ENCODE measurements at places on chromosomes 5 and 9. TPM values are rescaled to one million over a fixed set of nuclear protein-coding genes. Genes with fewer than 3 reads are reported as not detected.

The VLDLR gene
- polyA plus RNA-seq: 11.8 TPM

The HTR1A gene
- 0.24 TPM for polyA plus RNA-seq

The ADAMTS16 gene
- 0.19 TPM for polyA plus RNA-seq

The SSNA1 gene
- polyA plus RNA-seq: 173 TPM

The IL3 gene
- not detected for polyA plus RNA-seq

The HMGCS1 gene
- polyA plus RNA-seq: 35.3 TPM

The ANKDD1B gene
- not detected for polyA plus RNA-seq

The GABRA1 gene
- polyA plus RNA-seq: 9.2 TPM

The FOXD1 gene
- 7.1 TPM for polyA plus RNA-seq

The PCDHB9 gene
- polyA plus RNA-seq: 30.1 TPM

The FOXD4L3 gene
- not detected for polyA plus RNA-seq

The GDNF gene
- 0.22 TPM for polyA plus RNA-seq

The PCDHGA7 gene
- 0.93 TPM for polyA plus RNA-seq

The NFX1 gene
- polyA plus RNA-seq: 25.8 TPM

The CCL21 gene
- polyA plus RNA-seq: not detected

The SPATA31E1 gene
- not detected for polyA plus RNA-seq

The PCDHA11 gene
- 17.7 TPM for polyA plus RNA-seq

The LECT2 gene
- not detected for polyA plus RNA-seq

The PLPP1 gene
- 39.5 TPM for polyA plus RNA-seq

The C9orf152 gene
- polyA plus RNA-seq: 0.27 TPM

The ISOC1 gene
- polyA plus RNA-seq: 23.2 TPM

The C1QTNF3 gene
- polyA plus RNA-seq: 2.4 TPM

The SLC46A2 gene
- not detected for polyA plus RNA-seq

The F2R gene
- 3.7 TPM for polyA plus RNA-seq

The C9orf50 gene
- polyA plus RNA-seq: 3.5 TPM

The HMCN2 gene
- 0.34 TPM for polyA plus RNA-seq

The TBC1D9B gene
- polyA plus RNA-seq: 103 TPM

The GLIPR2 gene
- polyA plus RNA-seq: 16.2 TPM

The TLX3 gene
- polyA plus RNA-seq: 11.1 TPM

The CEP72 gene
- polyA plus RNA-seq: 16.2 TPM

The COL5A1 gene
- 1.6 TPM for polyA plus RNA-seq

The CNTFR gene
- polyA plus RNA-seq: 92.8 TPM

The HSPB3 gene
- 1.1 TPM for polyA plus RNA-seq

The INSL6 gene
- polyA plus RNA-seq: not detected

The MARCOL gene
- polyA plus RNA-seq: not detected

The CDC20B gene
- polyA plus RNA-seq: 0.15 TPM

The NIM1K gene
- polyA plus RNA-seq: 3.3 TPM

The SOHLH1 gene
- 3.9 TPM for polyA plus RNA-seq

The STPG3 gene
- polyA plus RNA-seq: not detected

The PCDH12 gene
- 3.0 TPM for polyA plus RNA-seq

The NPR2 gene
- polyA plus RNA-seq: 6.0 TPM

The DMGDH gene
- 1.9 TPM for polyA plus RNA-seq

The GGTA1 gene
- polyA plus RNA-seq: 6.2 TPM
